Vagina (tissue), 2 donors: ENCODE measurements at places on chromosomes 5 and 9. TPM values are rescaled to one million over a fixed set of nuclear protein-coding genes. Genes with fewer than 3 reads are reported as not detected.

- no peaks in the 10 kb centered on the region for H3K27me3 ChIP-seq
- DNase-seq = no peak
- no peak overlapping the region for H3K4me3 ChIP-seq
- no peaks in the 10 kb centered on the region for H3K4me1 ChIP-seq
- H3K27ac ChIP-seq = no peak overlapping the region
Measured at GRCh38 chr5:176169393-176170063, 68.7 kb upstream of the SIMC1 start.

- H3K36me3 ChIP-seq = no peaks in the 10 kb centered on the region
- no peak overlapping the region for H3K4me3 ChIP-seq
- no peak overlapping the region for H3K27ac ChIP-seq
Measured at GRCh38 chr5:37717613-37718431, 122.0 kb downstream of the GDNF start.

DNA sequence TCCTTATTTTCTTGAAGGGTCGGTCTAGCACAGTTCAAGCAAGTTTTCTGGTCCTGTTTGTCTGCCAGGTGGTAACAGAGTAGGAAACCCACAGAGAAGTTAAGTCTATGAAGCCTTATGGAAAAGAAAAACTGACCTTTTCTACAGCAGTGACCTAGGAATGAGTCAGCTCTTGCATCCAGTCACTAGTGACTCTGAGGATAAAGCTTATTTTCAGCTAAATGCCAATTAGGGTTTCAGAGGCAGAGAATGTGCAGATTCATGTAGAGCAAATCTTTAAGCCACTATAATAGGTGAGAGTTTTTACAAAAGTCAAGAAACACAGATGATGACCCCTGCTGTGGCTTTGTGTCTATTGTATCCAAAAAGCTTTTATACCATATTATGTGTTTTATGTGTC, 100.7 kb downstream of the CWC27 start:
- no peak overlapping the region for H3K27ac ChIP-seq
- H3K27me3 ChIP-seq = no peaks in the 10 kb centered on the region
- no peak for DNase-seq
- no peaks in the 10 kb centered on the region for H3K36me3 ChIP-seq

- peaks cover 36% of the 10 kb centered on the region for H3K4me1 ChIP-seq
- no peak overlapping the region for H3K4me3 ChIP-seq
- no peak overlapping the region for H3K27ac ChIP-seq
Measured at GRCh38 chr9:35743452-35743851, 5.6 kb downstream of the GBA2 start.

DNA sequence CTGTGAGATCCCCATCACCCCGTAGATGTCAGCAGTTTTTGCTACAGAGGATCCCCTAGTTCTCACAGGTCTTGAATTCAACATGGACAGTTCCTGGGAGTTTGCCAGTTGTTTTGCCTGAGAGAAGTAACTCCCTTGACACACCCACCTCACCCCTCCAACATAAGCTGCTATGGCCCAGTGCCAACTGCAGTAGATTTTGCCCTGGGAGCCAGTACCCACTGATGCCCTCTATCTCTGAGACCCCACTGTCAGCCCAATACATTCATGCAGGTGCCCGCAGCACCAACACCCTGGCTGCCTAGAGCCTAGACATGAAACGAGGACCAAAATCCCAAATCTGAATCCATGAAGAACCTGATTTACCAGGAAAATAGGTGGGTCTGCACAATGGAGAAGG, 583.9 kb upstream of the CTNND2 start:
- H3K36me3 ChIP-seq = no peaks in the 10 kb centered on the region
- no peak overlapping the region for H3K4me3 ChIP-seq
- no peaks in the 10 kb centered on the region for H3K4me1 ChIP-seq
- H3K27me3 ChIP-seq = no peaks in the 10 kb centered on the region

GRCh38 chr9:83111169-83111568, 48.2 kb upstream of the RASEF start:
- no peak overlapping the region for H3K4me3 ChIP-seq
- DNase-seq = no peak
- H3K27ac ChIP-seq = no peak overlapping the region

DNA sequence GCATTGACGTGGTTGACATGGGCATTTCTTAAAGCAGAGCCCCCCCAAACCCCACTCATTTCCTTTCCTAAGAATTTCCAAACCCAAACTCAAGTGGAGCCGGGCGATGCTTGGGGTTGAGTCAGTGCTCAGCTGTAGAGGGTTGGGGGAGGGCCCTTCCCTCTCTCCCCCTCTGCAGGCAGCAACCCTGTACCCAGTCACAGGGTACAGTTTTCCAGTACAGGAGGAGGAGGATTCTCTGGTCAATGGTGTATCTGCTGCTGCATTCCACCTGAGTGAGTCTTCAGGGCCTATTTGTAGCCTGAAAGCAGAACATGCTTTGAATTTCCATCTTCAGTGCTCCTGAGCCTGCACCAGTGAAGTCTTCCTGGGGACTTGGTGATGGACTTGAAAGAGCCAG, 55.8 kb downstream of the ENTREP1 start:
- H3K36me3 ChIP-seq = no peaks in the 10 kb centered on the region
- no peak overlapping the region for H3K4me3 ChIP-seq
- no peaks in the 10 kb centered on the region for H3K27me3 ChIP-seq
- DNase-seq = no peak
- H3K27ac ChIP-seq = no peak overlapping the region

DNA sequence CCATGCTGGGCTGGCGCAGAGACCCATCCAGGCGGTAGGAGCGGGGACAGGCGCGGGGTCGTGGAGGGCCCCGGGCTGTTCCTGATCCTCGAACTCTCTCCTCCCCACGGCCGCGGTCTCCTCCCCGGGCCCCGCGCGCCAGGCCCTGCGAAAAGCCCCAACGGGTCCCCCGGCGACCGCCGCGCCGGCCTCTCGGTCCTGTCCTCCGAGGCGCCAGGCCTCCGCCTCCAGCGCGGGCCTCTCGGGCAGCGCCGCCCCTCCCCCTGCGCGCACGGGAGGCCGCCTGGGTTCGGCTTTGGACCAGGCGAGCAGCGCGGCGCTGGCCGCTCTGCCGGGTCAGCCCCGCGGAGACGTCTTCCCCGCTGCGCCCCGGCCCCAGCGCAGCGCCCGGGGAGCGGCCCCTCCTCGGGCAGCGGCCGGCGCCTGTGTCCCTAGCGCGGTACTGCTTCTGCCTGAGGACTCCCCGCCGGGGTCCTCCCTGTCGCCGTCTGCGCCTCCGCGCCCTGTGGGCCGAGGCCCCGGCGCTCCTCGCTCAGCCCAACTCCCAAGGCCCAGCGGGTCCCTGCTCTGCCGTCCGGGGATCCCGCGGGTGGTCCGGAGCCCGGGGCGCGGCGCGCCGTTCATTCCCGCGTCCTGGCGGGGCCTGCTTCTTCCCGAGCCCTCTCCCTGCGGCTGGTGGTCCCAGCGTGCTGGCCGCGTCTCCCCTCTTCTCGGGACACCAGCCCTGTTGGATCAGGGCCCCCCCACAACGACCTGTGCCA, 13.4 kb downstream of the COL23A1 start:
- H3K27ac ChIP-seq = no peak overlapping the region
- no peaks in the 10 kb centered on the region for H3K27me3 ChIP-seq
- no peaks in the 10 kb centered on the region for H3K36me3 ChIP-seq

- no peak overlapping the region for H3K4me3 ChIP-seq
- no peaks in the 10 kb centered on the region for H3K27me3 ChIP-seq
- H3K4me1 ChIP-seq = peaks cover 24% of the 10 kb centered on the region
- H3K36me3 ChIP-seq = no peaks in the 10 kb centered on the region
Measured at GRCh38 chr5:34669931-34670516, 13.9 kb downstream of the RAI14 start.

DNA sequence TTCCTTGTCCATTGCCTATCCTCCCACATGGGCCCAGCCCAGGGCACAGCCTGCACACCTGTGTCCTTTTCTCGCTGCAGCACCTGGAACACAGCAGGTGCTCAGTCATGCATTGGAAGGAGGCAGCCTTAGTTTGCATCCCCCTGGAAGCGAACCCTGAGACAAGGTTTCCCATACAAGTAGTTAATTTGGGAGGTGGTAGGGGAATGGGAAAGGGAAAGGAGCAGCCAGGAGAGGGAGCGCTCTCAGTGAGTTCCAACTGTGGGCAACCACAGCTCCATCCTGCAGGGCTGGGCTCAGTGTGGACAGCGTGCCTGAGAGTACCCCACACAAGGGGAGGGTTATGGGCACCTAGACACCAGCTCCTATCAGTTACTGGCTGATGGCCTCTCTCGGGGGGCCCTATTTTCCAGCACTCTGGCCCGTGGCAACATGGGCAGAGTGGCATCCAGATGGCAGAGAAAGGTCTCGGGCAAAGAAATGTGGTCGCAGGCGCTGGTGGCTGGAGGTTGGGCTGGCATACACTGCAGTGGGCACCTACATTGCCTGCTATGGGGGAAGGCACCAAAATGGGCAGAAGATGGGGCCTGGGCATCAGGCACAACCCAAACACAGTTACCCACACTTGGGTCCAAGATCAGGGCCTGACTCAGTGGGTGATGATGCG, 50.1 kb downstream of the TSPAN17 start:
- no peak overlapping the region for H3K4me3 ChIP-seq
- H3K27ac ChIP-seq = no peak overlapping the region
- no peak for DNase-seq
- peaks cover 15% of the 10 kb centered on the region for H3K4me1 ChIP-seq
- H3K36me3 ChIP-seq = no peaks in the 10 kb centered on the region
- H3K27me3 ChIP-seq = no peaks in the 10 kb centered on the region

DNA sequence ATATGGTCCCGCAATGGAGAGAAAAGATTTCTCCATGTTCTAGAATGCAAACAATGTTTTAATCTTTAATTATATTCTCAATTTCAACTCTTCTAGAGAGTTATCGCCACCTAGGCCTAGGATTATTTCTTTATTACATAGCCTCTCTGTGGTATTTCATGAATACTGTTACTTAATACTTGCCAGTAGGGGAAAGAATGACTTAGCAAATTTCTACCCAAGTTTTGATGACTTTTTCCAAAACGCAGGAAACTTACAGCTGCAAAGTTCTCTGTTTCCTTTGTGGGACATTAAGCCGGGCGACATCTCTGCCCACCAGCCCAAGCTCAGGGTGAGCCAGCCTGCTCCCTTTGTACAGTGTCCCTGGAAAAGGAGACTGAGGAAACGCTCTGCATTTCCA, 73.8 kb downstream of the MED27 start:
- H3K27me3 ChIP-seq = no peaks in the 10 kb centered on the region
- DNase-seq = no peak
- no peak overlapping the region for H3K4me3 ChIP-seq
- H3K27ac ChIP-seq = no peak overlapping the region
- H3K4me1 ChIP-seq = peaks cover 32% of the 10 kb centered on the region
- no peaks in the 10 kb centered on the region for H3K36me3 ChIP-seq

- DNase-seq = no peak
- peaks cover 6% of the 10 kb centered on the region for H3K4me1 ChIP-seq
- H3K36me3 ChIP-seq = no peaks in the 10 kb centered on the region
- H3K27ac ChIP-seq = no peak overlapping the region
Measured at GRCh38 chr5:61052882-61053281, 107.9 kb downstream of the NDUFAF2 start.

DNA sequence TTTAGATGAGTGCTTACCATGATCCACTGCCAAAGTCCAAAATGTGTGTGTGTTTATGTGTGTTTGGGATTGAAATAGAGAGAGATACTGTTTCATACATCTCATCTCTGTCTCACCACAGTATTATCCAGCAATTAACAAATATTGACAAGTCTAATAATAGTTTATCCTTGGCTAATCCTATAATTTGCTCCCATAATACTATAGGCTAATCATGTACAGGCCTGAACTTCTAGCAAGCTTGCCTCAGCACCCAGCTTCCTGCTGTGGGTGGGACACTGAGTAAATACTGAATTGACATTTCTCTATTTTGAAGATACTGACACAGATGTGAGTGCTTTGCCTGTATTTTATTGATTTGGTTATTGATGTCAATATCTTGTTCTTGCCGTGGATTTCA, 35.3 kb upstream of the KCNV2 start:
- no peaks in the 10 kb centered on the region for H3K27me3 ChIP-seq
- no peaks in the 10 kb centered on the region for H3K36me3 ChIP-seq
- H3K4me1 ChIP-seq = peaks cover 10% of the 10 kb centered on the region
- H3K27ac ChIP-seq = no peak overlapping the region
- H3K4me3 ChIP-seq = no peak overlapping the region
- no peak for DNase-seq

GRCh38 chr5:58275516-58275915, 184.4 kb downstream of the PLK2 start:
- H3K4me1 ChIP-seq = no peaks in the 10 kb centered on the region
- no peaks in the 10 kb centered on the region for H3K27me3 ChIP-seq
- H3K4me3 ChIP-seq = no peak overlapping the region
- no peak overlapping the region for H3K27ac ChIP-seq
- no peaks in the 10 kb centered on the region for H3K36me3 ChIP-seq

DNA sequence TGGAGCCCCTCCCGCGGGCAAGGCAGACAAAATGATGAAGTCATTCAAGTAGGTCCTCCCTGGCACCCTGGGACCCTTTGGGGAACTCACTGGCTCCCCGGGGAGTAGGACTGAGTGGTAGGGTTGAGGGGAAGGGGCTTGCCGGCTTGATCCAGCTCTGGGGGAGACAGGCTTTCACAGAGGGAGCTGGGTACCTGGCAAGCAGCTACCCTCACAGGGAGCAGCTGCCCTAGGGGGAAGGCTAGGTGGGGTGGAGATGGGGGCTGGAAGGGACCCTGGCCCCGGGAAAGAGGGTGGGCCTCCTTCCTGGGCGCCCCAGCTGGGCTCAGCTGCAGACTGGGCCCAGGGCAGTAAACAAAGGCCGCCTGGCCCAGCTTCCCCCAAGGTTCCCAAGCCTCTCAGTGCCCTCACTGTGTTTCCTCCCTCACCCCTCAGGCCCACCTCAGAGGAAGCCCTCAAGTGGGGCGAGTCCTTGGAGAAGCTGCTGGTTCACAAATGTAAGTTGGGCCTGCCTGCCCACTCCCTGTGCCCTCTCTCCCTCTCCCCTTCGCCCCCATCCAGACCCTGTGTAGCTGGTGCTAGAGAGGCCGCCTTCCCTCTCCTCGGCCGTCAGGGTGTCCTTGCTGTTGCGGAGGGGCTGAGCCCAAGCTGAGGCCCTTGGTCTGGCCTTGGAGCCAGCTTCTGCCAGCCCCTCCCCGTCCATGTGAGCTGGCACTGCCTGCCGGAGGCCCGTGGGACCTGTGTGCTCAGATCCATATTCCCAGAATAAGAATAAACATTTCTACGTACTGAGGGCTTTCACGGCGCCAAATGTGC, 131.2 kb downstream of the RGS3 start:
- no peaks in the 10 kb centered on the region for H3K27me3 ChIP-seq
- H3K4me1 ChIP-seq = peaks cover 63% of the 10 kb centered on the region
- DNase-seq = no peak

SGCD gene
- total RNA-seq = 6.9 TPM

FBXO10 gene
- 14.0 TPM for total RNA-seq

LCN15 gene
- total RNA-seq = not detected
